ENCODE measurements at places on chromosomes 2 and 18.

- DNase-seq, result no peak
These were observed 766 bp downstream of the CCDC85A start for GRCh38 chr2:56184500-56185011.

- no peak for DNase-seq
These were observed 786.8 kb upstream of the DDX18 start for GRCh38 chr2:117027646-117028045.

- no peak for DNase-seq
These were observed 213.4 kb downstream of the CYP26B1 start for GRCh38 chr2:71934320-71934593.

- DNase-seq, result no peak
These were observed 82.0 kb upstream of the RANBP2 start for GRCh38 chr2:108637304-108637669.

DNA sequence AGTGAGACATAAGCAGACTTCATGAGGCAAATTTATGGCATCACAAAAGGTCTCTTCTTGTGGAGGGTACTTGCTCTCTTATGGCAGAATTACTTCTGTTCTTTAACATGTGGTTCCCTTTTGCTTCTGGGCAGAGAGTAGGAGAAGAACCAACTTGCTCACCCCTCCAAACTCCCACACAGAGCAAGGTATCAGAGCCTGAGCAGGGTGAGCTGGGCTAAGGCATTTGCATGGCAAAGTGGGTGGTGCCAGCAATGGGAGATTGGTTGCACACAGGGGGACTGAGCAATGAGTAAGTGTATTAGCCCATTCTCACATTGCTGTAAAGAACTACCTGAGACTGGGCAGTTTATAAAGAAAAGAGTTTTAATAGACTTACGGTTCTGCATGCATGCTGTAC, 64.2 kb upstream of the ITGB6 start:
- no peak for DNase-seq

GRCh38 chr2:201831469-201831868, 25.1 kb downstream of the CDK15 start:
- DNase-seq, result no peak

DNA sequence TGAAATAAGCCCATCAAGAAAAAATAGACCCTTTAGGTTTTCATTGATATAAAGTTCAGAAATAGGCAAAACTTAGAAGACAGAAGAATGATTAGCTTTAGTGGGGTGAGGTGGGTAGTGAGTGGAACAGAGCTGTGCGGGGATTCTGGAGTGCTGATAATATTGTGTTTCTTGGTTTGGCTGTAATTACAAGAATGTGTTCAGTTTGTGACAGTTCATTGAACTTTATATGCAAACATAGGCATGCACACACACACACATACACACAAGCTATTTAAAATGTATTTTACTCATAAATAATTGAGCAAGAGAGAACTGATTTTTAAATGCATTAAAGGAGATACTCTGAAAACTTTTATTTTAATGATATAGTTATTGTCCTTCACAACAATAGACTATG, 17.1 kb downstream of the ARHGAP15 start:
- DNase-seq, result no peak

GRCh38 chr18:39624961-39625360, 2059.4 kb upstream of the CELF4 start:
- no peak for DNase-seq

DNA sequence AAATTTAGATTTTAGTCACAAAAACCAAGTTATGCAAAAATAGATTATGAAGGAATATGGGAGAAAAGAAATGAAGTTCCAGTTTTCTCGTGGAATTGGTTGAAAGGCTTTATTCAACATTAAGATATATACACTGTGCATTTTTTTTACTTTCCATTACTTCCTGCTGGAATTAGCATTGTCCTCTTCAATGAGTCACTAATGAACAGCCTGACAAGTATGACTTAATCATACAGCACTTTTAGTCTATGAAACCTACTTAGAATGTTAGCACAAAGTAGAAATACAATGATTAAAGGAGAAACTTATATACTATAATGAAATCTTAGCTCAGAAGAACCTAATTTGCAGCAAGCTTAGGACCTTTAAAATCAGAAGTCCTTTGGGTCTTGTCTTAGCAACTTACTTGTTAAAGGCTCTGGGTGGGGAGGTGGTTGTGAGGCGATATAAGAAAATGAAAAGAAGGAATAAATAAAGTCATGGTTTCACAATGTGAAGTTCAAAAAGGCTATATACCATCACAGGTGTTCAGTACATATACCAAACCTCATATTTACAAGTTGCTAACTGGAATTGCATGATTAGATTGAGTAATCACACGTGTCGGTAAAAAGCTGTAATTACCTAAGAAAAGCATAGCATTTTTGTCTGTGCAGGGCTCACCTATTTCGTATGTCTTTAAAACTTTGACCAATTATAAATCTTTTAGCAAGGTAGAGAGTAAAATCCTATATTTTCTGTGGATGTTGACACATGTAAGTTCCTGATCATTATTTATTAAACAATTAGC, 236.8 kb downstream of the CAMKMT start:
- no peak for DNase-seq

- DNase-seq, result no peak
These were observed 20.9 kb downstream of the SOX11 start for GRCh38 chr2:5713101-5713500.

GRCh38 chr2:128475427-128476211, 157.0 kb upstream of the HS6ST1 start:
- no peak for DNase-seq

GRCh38 chr2:198314559-198315153, 510.3 kb downstream of the PLCL1 start:
- DNase-seq, result peak; percentile 25

GRCh38 chr2:59893612-59894011, 659.8 kb downstream of the BCL11A start:
- no peak for DNase-seq

DNA sequence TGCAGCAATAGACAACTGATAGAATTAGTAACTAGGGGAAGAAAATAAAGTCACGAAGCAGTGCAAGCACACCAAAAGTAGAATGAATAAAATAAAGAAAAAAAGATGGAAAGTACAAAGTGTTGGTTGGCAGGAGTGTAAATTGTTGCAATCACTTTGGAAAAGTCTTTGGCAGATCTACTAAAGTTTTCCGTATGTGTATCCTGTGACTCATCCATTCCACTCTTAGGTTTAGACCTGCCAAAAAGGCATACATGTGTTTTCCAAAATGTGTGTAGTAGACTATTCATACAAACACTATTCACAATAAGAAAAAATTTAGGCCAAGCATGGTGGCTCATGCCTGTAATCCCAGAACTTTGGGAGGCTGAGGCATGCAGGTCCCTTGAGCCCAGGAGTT, 282.1 kb upstream of the FSIP2 start:
- no peak for DNase-seq

GRCh38 chr2:88180605-88181240, 10.6 kb downstream of the THNSL2 start:
- DNase-seq, result no peak

DNA sequence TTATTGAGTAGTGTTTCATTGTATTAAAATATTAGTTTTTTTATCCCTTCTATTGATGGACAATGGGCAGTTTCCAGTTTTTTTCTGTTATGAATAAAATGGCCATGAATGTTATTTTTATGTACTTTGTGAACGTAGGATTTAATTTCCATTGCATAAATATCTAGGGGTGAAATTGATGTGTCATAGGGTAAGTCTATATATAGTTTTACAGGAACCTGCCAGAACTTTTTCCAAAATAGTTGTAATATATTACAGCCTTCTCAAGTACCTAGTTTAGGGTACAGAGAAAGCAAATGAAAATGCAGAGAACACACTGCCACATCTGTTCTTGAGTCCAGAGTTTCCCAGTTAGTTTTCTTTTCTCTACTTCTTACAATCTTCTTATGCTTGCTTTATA, 378.6 kb downstream of the MEIS1 start:
- no peak for DNase-seq

GRCh38 chr2:45706033-45706432, 54.6 kb downstream of the PRKCE start:
- no peak for DNase-seq

DNA sequence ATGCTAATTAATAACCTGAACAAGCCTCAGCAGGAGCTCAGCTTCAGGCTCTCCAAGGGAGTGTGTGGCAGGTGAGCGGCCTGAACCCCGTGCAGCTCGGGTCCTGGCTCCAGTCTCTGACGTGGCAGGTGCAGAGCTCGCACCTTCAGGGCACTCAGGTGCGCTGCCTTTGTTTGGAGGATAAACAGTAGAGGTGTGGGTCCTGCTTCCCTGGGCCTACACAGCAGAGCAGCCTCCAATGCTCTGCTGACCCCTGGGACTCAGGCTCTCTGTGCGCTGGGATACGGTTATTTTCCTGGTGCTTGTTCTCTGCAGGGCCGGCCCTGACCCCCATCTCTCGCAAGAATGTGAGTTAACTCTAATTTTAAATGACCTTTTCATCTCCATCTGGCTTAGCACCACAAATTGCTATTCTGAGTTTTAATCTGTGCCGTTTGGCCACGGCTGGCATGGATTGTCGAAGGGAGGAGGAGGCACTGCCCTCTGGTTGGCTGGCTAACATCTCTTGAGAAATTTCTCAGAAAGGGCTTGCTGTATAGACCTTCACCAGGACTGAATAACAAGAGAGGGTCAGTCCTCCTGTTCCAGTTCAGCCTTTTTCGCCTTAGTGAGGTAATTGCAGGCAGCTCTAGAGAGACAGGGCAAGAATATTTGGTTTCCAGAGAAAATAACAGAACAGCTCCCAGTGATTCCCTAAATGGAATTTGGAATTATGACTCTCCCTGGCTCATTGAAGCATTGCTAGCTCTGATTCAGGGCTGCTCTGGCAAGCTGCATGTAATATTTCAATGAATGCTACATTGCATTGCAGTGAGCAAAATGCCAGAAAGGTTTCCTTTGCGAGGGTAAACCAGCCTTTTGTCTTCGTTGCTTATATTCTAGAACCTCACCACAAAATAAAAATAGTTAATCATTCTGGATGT, 161.8 kb downstream of the DCDC2C start:
- no peak for DNase-seq

DNA sequence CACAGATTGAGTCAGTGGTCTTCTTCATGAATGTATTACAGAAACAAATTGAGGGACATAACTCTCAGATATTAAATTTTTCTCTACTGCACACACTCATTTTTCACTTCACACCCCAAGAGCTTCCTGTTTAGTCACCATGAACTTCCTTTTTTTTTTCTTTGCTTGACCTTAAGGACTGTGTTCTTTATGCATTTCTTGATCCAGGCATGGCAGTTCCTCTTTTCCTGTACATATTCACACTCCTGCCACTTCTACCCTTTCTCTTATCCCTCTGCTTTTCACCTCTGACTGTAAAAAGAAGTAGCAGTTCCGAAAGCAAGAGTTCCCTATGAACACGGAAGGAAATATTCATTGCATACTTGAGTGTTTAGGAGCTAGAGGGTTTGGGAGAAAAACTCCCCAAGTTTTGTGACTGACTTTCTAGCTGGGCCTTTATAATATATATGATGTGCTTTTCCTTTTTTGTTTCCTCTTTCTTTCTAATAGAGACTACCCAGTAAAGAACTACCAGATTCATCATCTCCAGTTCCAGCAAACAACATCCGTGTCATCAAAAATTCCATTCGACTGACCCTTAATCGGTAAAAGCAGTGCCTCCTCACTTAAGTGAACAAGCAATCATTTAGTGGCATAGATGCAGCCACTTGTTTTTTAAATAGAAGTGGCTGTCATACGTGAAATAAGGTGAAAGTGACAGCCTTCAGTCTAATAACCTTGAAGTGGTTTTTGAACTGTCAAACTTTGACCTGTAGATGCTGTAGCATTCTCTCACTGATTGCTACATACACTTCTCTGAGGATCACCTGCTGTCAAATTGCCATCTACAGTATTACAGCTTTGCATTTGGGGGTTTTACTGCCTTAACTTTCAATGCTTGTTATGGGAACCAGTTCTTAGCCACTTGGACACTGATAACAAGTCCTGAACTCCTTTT, 40.8 kb downstream of the PAPOLG start:
- no peak for DNase-seq

DNA sequence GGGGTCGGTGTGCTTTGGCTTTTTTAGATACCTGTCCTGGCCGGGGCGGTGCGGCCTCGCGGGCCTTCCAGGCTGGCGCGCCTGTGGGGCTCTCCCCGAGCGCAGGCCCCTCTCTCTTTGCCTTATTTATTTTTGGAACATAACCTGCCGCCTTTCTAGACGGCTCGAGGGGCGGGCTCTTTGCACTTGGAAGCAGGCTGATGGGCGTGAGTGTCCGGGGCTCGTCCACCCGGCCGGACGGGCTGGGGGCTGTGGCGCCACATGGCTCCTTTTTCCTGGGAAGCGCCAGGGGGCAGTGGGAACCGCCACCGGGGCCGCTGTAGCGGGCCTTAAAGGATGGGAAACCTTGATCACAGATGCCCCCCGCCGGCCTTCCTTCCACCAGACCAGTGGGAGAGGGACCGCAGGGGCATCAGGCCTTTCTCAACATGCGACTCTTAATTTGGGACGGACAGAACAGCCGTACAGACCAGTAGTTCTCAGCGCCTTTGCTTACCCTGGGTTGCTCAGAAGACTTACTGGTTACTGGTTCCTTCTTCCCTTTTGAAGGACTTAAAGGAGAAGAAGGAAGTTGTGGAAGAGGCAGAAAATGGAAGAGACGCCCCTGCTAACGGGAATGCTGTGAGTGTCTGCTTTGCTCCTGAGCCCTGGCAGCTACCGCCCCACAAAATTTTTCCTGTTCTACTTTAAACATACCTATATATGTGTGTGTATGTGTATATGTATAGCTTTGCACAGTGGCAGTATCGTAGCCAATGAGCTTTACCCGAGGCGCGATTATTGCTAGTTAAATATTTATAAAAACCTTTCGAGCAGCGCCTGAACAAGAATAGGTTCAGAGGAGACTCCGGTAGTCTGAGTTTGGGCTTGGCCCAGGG, 2.7 kb downstream of the PTMA start:
- no peak for DNase-seq

GRCh38 chr2:209907746-209908145, 94.7 kb upstream of the RPE start:
- no peak for DNase-seq

DNA sequence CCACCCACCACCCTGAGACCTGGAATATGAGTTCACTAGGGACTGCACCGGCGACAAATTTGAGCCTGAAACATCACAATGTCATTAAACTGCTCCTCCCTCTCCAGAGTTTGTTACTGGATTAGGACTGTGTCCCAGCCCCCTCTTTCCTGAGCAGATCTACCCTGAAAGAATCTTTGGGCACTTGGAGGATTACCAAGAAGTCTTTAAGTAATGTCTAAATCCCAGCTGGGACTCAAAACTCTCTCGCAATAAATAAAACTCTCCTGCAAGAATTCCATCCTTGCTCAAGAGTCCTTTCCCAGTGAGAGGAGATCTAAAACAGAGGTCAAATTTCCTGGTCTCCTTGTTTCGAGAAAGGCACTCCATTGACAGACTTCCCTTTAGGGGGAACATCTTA, 20.9 kb downstream of the GKN2 start:
- DNase-seq, result no peak

GRCh38 chr18:26406324-26406723, 142.0 kb downstream of the KCTD1 start:
- no peak for DNase-seq

GRCh38 chr2:224063298-224063648, 24.2 kb upstream of the SERPINE2 start:
- DNase-seq, result no peak

GRCh38 chr18:50594942-50595341, 35.1 kb downstream of the MAPK4 start:
- no peak for DNase-seq

- no peak for DNase-seq
These were observed 458.6 kb downstream of the KCNJ3 start for GRCh38 chr2:155157065-155157464.

Data from iPS DF 19.7 (cell line).